ENCODE measurements at places on chromosomes 1 and 21. TPM values are rescaled to one million over a fixed set of nuclear protein-coding genes. Genes with fewer than 3 reads are reported as not detected.

Gene RAB3B
- total RNA-seq = 0.72 TPM

Gene STRIP1
- total RNA-seq = 31.1 TPM

Gene CLCA1
- not detected for total RNA-seq

Gene TRIM63
- total RNA-seq = 0.82 TPM

Gene ERI3
- total RNA-seq = 60.4 TPM

Gene CCDC28B
- total RNA-seq = 4.0 TPM

Gene CLDN14
- total RNA-seq = 8.7 TPM

Gene CYP4B1
- 3.3 TPM for total RNA-seq

Gene CCDC190
- total RNA-seq = 0.60 TPM

Gene CRP
- total RNA-seq = not detected

Gene FCRL1
- 5.7 TPM for total RNA-seq

Gene CD53
- total RNA-seq = 70.9 TPM

Gene CELA2A
- total RNA-seq = not detected

All from kidney (tissue), 22 donors.